ENCODE measurements at places on chromosomes 1 and 21.

DNA sequence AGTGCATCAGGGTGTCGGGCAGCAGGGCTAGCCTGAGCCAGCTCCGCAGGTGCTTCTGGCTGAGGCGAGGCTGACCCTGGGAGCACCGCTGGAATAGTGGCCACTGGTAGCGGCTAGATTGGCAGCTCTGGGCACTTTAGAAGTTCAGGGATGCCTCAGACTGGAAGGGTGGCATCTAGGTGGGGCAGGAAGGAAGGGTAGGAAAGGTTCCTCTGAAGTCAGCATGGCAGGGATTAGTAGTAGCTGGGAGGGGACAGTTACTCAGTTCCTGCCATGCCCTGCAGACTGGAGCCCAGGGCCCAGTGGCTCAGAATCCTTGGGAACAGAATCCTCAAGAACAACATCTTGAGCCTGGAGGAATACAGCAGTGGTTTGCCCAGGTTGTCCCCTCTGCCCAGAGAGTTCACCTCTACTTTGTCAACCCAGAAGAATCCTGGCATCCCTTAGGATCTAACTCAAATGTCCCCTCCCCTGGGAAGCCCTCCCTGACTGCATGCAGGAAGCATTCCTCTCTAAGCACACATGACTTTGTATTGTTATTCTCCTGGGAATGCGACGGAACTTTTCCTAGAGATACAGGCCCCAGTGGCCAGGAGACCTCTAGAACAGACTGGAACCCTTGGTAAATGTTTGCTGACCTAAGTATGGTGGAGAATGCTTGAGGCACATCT is 39.5 kb upstream of the BCAR3 start:
- DNase-seq = no peak

DNA sequence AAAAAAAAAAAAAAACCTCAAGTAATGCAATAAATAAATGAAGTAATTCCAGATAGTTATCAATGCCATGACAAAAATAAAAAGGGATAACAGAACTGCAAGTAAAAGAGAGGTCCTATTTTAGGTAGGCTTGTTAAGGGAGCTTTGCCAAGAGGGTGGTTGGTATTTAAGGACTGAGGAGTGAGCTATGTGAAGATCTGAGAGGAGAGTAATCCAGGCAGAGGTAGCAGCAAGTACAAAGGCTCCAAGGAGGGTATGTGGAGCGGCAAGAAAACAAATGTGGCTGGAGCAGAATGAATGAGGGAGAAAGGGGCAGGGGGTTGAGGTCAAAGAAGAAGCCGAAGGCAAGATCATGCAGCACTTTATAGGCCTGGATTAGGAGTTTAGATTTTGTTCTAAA is 59.9 kb upstream of the CDC42BPA start:
- no peak for DNase-seq

GRCh38 chr1:8259498-8260290 is 58.2 kb upstream of the SLC45A1 start:
- DNase-seq = peak; percentile 79

GRCh38 chr1:214546886-214547641 is 4.3 kb downstream of the PTPN14 start:
- DNase-seq = no peak

DNA sequence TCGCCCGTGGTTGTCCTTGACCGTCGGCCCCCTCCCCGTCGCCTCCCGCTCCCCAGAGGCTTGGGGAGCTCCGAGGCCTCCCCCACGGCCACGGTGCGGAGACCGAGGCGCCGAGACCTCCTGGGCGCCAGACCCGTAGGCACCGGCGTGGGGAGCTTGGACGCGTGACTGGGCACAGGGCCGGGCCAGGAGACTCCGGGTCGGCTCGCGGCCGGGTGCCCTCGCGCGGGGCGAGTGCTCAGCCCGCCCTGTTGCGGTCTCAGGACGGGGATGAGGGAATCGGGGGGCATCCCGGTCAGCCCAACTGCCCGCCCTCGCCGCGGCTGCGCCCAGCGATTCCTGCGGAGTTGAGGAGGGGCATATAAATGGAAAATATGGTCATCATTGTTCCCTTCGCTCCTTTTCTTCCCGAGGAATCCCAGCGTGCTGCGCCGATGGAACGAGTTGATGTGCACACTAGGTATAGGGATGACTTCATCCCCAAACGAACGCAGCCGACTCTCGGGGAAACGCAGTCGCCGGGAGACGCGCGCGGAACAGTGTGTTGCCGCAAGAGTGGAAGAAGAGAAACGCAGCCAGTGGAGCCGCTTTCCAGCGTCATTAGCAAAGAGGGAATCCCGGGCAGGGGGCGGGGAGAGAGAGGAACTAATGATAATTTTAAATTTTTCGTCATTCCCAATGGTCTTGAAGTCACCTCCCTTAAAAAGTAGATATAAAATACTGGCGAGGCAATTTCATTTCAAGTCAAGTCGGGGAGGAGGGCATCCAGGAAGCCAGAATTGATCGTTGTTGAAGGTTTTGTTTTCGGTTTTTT is 747 bp upstream of the ENAH start:
- DNase-seq = peak; percentile 81

DNA sequence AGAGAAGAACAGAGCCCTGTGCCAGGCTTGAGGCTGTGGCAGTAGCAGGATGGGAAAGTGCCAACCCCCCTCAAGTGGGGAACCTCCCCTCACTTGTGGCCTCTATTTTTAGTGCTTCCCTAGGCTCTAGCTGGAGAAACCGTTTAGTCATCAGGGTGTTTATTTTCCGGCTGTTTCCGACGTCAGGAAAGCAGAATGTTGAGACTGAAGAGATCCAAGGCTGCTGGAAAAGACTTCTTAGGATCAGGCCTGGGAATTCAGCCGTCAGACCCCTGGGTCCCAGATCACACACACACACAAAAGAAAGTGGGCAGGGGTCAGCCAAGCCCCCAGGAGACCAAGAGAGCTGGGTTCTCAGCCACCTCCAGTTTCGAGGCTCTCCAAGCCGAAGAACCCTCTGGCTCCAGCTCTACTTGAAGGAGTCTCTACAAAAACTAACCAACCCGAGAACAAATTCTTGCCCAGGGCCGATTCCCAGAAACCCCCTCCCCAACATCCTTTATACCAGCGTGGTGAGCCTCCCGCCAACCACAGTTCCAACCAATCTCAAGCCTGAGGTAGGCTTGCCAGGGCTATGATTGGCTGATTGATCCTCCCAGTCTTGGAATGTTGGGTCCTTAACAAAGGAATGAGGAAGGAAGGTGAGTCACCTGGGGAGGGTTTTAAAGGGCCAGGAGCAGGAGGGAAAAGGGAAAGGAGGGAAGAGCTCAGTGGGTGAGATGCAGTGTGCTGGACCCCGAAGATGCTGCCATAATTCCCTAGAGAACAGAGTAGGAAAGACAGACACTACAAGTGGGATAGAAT is 2.5 kb upstream of the MEF2D start:
- DNase-seq = peak; percentile 94

- no peak for DNase-seq
Observed at GRCh38 chr1:165852871-165853270, 25.5 kb downstream of the UCK2 start.

DNA sequence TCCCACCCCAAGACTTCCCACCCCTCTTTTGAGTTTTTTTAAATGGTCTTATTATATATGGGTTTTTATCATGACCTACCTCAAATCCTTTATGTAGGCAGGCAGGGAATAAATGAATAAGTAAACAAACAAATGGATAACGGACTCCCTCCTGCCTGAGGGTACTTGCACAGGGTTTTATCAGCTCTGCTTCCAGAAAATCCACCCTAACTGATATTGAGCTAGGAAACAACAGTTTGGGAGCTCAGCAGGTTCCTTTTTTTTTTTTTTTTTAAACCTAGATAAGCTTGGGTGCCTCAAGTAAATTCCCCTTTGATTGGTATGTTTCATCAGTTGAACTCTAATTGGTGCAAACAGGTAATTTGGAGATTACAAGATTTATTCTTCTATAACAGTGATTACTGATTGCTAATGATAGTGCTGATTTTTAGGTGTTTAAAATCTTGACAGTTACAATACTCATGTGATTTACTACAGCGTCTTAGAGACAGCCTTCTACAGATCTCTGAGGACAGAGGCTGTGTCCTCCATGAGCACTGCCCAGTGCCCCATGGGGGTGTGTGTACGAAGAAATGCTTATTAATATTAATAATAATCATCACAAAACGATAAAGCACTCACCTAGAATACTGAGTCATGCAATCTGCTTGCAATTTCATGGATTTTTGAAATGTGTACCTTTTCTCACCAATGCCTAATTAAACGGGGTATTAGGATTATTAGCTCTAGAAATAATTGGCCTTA is 347.4 kb downstream of the RRAGC start:
- no peak for DNase-seq

DNA sequence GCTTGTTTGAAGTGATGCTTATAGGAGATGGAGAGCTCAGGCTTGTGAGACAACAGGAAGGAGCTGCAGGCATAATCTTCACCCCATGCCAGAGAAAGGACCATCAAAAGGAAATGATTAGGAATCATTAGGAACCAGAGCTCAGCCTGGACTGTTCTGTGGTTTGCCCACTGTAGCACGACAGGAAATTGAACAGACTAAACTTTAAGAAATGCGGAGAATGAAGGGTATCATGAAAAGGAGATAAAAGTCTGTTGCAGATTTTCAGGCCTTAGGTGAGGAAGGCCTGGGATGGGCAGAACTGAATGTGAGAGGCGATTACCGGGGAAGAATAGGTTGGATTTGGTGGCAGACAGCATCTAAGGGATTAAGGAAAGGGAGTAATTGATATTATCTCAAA is 292.0 kb upstream of the PLXNA2 start:
- DNase-seq = peak; percentile 7

- no peak for DNase-seq
Observed at GRCh38 chr1:1259951-1260600, 13.6 kb upstream of the C1QTNF12 start.

- DNase-seq = no peak
Observed at GRCh38 chr1:197041486-197042353, 25.3 kb downstream of the F13B start.

DNA sequence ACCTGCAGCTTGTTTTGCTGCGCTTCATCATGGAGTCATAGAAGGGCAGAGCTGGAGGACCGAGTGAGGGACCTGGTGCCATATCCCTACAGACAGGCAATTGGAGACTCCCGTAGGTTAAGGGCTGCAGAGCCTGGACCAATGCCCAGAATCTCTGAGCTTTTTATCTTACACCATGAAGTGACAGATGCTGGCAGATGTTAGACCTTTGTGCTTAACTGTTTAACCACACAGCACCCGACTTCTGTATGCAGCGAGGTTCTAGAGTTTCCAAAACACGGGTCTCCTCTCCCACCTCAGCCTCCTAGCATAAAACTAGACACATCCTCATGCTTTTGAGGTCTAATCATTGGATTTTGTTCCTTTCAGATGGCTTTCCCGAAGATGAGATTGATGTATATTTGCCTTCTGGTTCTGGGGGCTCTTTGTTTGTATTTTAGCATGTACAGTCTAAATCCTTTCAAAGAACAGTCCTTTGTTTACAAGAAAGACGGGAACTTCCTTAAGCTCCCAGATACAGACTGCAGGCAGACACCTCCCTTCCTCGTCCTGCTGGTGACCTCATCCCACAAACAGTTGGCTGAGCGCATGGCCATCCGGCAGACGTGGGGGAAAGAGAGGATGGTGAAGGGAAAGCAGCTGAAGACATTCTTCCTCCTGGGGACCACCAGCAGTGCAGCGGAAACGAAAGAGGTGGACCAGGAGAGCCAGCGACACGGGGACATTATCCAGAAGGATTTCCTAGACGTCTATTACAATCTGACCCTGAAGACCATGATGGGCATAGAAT is 47.6 kb downstream of the B3GALT5 start:
- peak; percentile 84 for DNase-seq
